ENCODE measurements at places on chromosomes 1 and 21.

- H3K36me3 ChIP-seq = no peaks in the 10 kb centered on the region
- no peak overlapping the region for H3K4me3 ChIP-seq
- H3K27me3 ChIP-seq = no peaks in the 10 kb centered on the region
- no peak overlapping the region for H3K27ac ChIP-seq
- no peak for DNase-seq
- peaks cover 6% of the 10 kb centered on the region for H3K4me1 ChIP-seq
These were observed 26.4 kb upstream of the LRRC8D start for GRCh38 chr1:89794406-89794805.

- no peak for DNase-seq
- H3K36me3 ChIP-seq = no peaks in the 10 kb centered on the region
- H3K4me3 ChIP-seq = no peak overlapping the region
- H3K27me3 ChIP-seq = no peaks in the 10 kb centered on the region
These were observed 330.4 kb downstream of the KCNT2 start for GRCh38 chr1:196277860-196278259.

DNA sequence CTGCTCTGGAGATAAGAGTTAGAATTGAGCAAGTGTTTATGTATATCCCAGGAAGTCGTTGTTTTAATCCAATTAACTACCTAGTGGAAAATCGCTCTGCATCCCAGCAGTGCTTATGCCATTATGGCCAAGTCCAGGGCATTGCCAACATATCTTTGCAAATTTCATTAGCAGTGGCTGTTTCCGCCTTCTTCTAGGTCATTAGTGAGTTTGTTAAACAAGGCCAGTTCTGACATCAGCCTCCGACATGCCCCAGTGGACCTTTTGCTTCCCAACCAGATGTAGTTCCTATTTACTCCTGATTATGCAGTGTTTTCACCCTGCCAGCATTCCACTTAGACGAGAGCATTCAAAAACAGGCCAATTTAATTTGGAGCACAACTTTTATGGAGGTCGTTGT lies 106.8 kb upstream of the FAM78B start:
- DNase-seq = no peak
- no peaks in the 10 kb centered on the region for H3K27me3 ChIP-seq
- H3K4me1 ChIP-seq = peaks cover 3% of the 10 kb centered on the region
- H3K36me3 ChIP-seq = no peaks in the 10 kb centered on the region

- H3K27ac ChIP-seq = no peak overlapping the region
- no peak overlapping the region for H3K4me3 ChIP-seq
- no peaks in the 10 kb centered on the region for H3K27me3 ChIP-seq
- H3K36me3 ChIP-seq = peaks cover 2% of the 10 kb centered on the region
These were observed 9.0 kb upstream of the GPR153 start for GRCh38 chr1:6269720-6270400.

All from activated CD4-positive, alpha-beta T cell treated with anti-CD3 and anti-CD28 coated beads, Interleukin-2, amount 10 ng/mL, durations not matched to agents 24 days and 14 days (primary cell).